NCI-H748 treated with DMSO at 0.1 percent for 48 hours (cell line): ENCODE measurements at places on chromosomes 7 and 10.

DNA sequence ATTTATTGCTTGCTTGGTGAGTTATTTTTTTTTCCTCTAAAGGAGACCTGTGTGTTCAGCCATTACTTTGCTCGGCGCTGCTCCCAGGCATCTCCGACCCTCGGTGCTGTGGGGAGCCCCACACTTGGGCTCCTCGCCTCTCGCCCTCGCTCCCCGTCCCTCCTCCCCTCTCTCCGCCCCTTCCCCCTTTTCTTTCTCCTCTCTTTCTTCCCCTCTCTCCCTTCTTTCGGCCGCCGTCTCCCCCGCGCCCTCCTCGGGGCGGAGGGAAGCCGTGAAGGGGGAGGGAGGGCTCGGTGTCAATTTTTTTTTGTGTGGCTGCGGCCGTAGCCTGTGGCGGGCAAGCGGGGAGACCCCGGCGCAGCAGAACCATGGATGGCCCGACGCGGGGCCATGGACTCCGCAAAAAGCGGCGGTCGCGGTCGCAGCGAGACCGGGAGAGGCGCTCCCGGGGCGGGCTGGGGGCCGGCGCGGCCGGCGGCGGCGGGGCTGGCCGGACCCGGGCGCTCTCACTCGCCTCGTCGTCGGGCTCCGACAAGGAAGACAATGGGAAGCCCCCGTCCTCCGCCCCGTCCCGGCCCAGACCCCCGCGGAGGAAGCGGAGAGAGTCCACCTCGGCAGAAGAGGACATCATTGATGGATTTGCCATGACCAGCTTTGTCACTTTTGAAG is 1.1 kb downstream of the AUTS2 start:
- no peak for DNase-seq

DNA sequence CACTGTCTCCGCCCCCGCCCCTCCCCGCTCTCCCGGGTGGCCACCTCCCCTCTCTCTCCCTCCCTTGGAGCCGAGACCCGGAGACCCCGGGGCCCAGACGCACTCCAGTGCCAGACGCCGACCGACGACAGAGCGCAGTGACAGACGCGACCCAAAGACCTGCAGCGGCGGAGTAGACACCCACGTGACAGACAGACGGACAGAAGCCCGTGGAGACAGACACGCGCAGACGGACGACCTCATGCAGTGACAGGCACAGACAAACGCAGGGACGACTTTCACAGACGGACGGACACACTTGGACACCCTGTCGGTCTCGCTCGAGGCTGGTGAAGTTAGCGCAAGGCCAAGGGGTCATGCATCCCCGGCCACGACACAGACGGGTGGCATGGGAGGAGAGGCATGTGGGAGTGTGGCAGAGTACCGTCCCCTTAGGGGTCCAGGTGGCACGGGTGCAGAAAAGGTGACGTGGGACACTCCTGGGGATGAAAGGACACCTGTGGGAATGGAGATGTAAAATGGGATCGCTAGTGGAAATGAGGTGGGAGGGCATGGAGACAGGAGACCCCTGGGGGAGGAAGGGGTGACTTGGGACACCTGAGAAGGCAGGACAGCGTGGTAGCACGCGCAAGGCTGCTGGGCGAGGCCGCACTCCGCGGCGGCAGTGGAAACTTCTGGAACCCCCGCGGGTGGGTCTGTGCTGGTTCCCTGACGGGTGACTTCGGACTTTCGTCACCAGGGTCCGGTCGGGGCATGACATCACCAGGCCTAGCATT is 456 bp upstream of the ACHE start:
- DNase-seq, result no peak

GRCh38 chr7:42688056-42688371 is 223.9 kb downstream of the C7orf25 start:
- DNase-seq, result no peak

- no peak for DNase-seq
These were observed 107.5 kb downstream of the ELMO1 start for GRCh38 chr7:37341033-37341630.

DNA sequence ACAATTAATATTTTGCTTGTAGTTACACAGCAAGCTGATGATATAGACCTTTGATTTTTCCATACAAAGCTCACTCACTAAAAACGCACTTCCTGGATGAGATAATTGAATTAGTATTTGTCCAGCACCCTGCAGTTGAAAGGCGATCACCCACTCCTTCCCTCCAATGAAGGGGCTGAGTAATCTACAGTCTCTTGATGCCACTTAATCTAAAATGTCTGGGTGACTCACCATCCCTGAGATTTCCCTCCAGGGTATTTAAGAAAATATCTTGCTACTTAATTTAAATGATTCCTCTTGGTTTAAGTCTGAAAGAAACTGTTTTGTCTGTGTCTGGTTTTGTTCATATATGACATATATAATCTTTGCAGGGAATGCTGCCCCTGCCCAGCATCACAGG is 515.3 kb downstream of the GRID1 start:
- no peak for DNase-seq

DNA sequence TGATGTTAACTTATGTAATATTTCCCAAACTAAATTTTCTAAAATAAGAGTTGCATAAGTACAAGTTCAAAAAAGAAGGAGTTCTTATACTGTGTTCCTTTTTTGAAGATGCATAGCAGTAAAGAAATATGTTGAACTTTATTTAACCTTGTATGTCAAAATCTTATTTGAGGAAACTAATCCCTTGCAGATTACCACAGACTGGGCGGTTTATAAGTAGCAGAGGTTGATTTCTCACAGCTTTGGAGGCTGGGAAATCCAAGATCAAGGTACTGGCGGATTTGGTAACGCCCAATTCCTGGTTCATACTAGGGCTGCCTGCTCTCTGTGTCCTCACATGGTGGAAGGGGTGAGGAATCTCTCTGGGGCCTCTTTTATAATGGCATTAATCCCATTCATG is 68.5 kb downstream of the GNAT3 start:
- no peak for DNase-seq

GRCh38 chr7:20194343-20194995 is 22.7 kb downstream of the MACC1 start:
- no peak for DNase-seq

- no peak for DNase-seq
These were observed 14.7 kb upstream of the CSGALNACT2 start for GRCh38 chr10:43123361-43124093.

- no peak for DNase-seq
These were observed 91.6 kb downstream of the BMPER start for GRCh38 chr7:33996899-33997298.

DNA sequence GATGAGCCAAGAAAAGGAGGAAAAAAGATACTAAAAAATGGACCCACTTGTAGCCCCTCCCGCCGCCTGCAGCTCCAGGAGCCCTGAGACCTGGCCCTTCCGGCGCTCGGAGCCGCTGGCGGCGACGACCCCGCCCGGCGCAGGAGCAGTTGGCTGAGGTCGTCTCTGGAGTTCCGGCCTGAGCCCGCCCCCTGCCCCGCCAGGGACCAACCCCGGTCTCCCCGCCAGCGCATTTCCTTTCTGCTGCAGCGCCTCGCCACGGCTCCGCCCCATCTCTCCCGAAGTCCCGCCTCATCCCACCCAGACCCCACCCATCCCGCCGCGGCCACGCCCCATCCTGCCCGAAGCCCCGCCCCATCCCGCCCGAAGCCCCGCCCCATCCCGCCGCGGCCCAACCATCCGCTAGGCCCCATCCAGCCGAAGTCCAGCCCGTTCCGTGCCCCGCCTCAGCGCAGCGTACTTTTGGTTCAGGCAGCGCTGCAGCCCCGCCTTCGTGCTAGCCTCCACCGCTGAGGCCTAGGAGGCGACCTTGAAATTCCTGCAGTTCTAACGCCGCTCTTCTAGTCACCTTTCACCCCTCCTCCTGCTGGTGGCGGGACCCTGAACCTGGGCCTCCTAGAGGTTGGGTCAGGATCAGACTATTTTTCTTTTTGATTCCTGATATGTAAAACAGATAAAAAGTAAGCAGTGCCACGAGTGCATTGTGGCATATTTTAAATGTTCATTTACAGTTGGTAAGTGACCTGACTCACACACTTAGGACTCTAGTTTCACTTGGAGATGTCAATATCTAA is at the start of gene STN1:
STN1 (minus strand) TSS at position 132 of the 794 bp plus-strand sequence. CDS start 590 bp downstream, outside the sequence.
- DNase-seq, result peak; percentile 84

DNA sequence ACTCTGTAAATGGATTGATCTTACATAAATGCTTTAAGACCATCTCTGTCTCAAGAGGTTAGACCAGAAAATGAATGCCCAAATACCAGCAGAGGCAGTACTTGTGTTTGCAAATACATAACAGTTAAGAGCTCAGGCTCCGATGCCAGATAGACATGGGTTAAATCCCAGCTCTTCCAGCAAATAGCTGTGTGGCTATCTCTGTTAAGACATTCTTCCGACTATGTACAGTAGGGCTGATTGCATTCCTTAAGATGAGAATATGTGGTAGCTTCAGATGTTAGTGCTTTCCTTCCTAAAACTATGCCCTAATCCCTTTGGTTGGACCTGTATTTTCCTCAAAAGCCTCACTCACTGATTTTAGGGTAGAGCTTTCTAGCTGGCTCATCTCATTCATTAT is 2.2 kb downstream of the IDE start:
- no peak for DNase-seq

DNA sequence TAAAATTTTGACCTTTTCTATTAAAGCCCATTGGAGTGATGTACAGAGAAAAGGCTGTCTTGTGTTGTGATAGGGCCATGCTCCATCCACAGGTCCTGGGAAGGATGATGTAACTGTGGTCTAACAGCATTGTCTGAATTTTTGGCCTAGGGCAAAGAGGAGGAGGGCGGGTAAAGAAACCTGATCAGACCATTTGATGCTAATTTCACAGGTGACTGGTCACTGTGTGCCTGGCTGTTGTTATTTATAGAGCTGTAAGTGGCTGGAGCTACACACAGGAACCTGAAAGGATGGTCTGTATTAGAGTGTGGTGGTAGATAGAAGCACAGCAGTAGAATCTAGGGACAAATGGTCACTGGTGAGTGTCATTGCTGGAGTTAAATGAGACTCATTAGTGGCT is 182.1 kb downstream of the AUTS2 start:
- peak; percentile 96 for DNase-seq

DNA sequence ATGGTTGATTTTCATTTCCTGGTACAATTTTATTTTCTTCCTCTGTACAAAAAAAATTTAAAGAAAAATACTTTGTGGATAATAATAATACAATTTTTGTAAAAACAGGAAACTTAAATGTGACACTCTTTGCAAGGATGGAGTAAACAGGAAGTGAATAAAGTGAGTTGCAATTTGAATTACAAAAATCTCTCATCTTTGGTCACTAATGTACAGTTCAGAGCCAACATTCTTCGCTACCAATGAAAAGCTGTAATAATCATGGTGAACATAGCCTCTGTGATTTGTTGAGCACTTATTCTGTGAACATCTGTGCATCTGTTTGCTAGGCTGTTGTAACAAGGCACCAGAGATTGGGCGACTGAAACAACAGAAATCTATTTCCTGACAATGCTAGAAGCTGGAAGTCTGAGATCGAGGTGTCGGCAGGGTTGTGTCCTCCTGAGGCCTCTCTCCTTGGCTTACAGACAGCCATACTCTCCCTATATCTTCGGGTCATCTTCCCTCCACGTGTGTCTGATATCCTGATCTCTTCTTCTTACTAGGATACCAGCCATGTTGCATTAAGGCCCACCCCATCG is 295.3 kb upstream of the KLF6 start:
- DNase-seq, result no peak

GRCh38 chr7:47528471-47528870 is 53.4 kb downstream of the TNS3 start:
- no peak for DNase-seq

GRCh38 chr10:58516119-58516518 is 3.4 kb downstream of the BICC1 start:
- DNase-seq, result no peak
